ENCODE measurements at places on chromosomes 4 and X. TPM values are rescaled to one million over a fixed set of nuclear protein-coding genes. Genes with fewer than 3 reads are reported as not detected.
A peak's percentile ranks its signal among the peaks of the same experiment; 100 is the strongest.

GRCh38 chr4:153111426-153112040 lies 92.7 kb upstream of the TRIM2 start:
- H3K27ac ChIP-seq: peak overlapping the region; percentile 40
- no peaks in the 10 kb centered on the region for H3K27me3 ChIP-seq
- peak; percentile 54 for DNase-seq
- H3K4me1 ChIP-seq: peaks cover 23% of the 10 kb centered on the region
- H3K36me3 ChIP-seq: no peaks in the 10 kb centered on the region

CLGN gene
- total RNA-seq: 4.2 TPM

CTAG2 gene
- total RNA-seq: 4.2 TPM

DNA sequence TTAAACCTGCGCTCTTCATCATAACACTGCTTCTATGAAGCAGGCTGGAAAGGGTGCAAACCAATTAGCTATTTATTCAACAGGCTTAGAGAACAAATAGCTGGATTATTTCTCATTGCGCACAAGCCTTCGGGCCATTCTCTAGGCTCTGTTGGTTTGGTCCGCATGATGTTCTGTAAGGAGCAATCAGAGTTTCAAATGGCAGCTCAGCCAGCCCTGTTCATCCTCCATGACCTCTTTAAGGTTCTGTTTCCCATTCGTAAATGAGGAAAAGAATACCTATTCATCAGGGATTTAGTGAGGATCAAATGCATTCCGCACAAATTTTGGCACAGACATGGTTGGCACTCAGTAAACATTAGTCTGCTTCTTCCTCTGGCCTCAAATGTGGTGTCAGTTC lies 15.5 kb upstream of the GPM6A start:
- no peaks in the 10 kb centered on the region for H3K36me3 ChIP-seq
- H3K4me1 ChIP-seq: no peaks in the 10 kb centered on the region
- H3K27me3 ChIP-seq: no peaks in the 10 kb centered on the region
- H3K27ac ChIP-seq: no peak overlapping the region

DNA sequence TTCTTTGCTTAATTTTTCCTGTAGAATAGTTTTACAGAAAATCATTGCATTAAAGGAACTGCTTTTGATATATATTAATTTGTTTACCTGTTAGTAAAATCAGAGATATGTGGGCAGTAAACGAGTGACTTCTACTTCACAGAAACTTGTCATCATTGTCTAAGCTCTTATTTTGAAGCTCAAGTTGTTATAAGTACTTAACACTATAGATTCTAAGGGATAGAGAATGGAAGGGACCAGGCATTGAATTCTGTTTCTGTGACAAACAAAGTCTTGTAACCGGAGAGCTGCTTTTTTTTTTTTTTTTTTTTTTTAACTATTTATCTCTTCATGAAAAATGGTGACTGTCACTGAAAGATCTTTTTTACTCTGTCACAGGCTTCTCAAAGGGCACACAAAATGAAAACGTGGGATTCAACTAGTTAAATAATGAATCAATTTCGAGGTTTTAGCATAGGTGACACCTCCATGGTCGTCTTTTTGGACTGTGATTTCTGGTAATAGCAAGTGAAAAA lies 14.4 kb downstream of the STK26 start:
- H3K27ac ChIP-seq: no peak overlapping the region
- H3K4me1 ChIP-seq: no peaks in the 10 kb centered on the region
- DNase-seq: no peak
- H3K36me3 ChIP-seq: no peaks in the 10 kb centered on the region

All from SJCRH30 (cell line).